NCI-H345 (cell line): ENCODE measurements at places on chromosomes 2 and 18.

DNA sequence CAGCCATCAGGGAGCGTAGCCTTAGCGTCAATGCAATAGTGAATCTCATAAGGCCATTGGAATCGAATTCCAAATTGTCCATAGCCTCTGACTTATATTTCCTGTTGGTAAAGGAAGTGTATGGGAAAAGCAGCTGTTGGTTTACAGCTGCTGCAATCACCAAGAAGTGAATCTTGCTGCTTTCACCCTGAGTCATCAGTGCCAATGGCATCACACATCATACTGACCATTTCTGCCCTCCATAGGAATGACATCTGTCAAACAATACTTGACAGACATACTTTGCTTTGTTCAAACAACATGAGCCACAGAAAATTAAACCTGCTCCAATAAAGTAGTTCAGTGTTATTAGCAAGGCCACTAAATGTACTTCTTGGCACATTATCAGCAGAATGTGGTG is 111.2 kb upstream of the KLHL29 start:
- no peak for DNase-seq

DNA sequence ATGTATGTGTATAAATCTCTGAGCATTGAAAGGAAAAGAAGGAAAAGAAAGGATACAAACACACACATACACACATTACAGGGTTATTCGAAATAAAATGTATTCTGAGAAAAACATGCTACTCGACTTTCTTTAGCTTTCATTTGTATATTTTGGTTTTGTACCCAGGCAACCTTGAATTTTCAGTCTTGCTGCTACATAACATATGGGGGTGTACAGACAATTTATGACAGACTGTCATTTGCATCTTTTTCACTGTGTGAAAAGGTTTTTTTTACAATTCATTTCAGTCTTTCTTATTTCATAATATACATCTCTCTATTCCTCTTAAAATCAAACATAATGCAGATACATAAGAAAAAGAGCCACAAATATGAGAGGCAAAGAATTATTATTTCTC is 1238.4 kb upstream of the NXPH2 start:
- no peak for DNase-seq

- no peak for DNase-seq
These were observed 46.7 kb upstream of the ZNF804A start for GRCh38 chr2:184551626-184552025.

- no peak for DNase-seq
These were observed 10.2 kb upstream of the CFLAR start for GRCh38 chr2:201105759-201106158.

DNA sequence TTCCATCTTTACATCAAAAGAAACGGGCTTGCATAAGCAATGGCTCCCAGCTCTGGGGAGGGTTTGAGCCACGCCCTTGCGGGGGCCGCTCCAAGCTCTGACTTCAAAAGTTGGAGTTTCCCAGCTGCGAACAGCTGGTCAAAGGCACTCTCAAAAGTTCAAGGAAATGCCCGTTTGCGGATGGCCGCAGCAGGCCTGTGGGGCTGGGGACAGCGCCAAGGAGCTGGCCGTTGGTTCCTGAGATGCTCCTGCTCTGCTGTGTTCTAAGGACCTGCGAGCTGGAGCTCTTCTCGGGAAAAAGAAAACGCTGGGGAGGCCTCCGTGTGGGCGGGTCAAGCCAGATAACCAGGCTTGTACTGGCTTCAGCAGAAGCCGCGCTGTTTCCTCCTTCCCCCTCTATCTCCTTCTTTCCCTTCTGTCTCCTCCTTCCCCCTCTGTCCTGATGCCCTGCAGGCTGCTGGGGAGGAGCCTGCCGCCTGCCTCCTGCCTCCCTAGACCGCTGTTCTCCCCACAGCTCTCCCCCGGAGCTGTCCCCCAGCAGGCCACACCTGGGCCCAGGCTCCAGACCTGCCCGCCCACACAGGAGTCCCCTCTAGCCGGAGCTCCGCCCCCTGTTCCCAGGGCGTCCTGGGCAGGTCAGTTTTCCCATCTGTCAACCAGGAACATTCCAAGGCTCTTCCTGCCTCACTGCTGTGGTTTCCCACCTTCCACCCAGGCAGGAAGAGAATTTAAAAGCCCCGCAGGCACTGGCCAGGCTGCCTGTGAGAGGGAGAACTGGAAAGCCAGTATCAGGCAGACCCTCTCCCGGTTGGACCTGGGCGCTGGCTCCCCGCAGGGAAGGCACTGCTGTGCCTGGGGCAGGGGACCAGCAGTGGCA is 14.1 kb downstream of the KLF11 start:
- no peak for DNase-seq

DNA sequence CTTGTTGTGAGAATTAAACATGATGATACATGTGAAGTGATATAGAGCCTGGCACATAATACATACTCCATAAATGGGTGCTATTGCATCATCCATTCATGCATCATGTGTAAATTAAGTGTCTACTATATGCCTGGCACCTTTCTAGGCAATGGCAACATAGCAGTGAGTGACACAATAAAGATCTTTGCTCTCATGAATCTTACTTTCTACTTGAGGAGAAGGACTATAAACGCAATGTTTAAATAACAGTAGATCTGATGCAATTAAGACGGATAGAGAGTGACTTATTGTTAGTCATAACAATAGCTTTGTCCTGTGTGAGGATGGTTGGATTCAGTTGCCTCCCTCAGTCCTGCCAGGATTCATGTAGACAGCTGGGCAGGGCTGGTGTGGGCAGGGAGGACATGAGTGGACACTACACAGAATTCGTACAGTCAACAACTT is 88.4 kb upstream of the NPAS2 start:
- DNase-seq = no peak

GRCh38 chr2:171287036-171287571 is 126.4 kb upstream of the TLK1 start:
- no peak for DNase-seq

- no peak for DNase-seq
These were observed 70.5 kb upstream of the ZNF516 start for GRCh38 chr18:76565238-76566173.

DNA sequence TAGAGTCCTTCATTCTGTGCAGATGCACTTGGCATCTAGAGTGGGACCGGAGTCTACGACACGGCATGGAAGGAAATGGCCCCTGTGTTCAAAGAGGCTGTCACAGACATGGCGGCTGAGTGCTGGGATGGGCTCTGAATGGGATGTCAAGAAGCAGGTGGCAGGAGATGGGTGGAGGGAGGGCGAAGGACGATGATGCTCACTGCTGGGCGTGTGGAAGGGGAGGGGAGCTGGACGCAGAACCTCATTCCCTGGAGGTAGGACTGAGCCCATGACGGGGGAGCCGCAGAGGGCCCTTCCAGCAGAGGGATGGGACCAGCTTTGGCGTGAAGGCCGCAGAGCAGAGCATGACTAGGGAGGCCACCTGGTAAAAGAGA is 18.8 kb upstream of the ALPI start:
- DNase-seq = no peak

- no peak for DNase-seq
These were observed 7.7 kb upstream of the KCNE4 start for GRCh38 chr2:223044092-223044836.

DNA sequence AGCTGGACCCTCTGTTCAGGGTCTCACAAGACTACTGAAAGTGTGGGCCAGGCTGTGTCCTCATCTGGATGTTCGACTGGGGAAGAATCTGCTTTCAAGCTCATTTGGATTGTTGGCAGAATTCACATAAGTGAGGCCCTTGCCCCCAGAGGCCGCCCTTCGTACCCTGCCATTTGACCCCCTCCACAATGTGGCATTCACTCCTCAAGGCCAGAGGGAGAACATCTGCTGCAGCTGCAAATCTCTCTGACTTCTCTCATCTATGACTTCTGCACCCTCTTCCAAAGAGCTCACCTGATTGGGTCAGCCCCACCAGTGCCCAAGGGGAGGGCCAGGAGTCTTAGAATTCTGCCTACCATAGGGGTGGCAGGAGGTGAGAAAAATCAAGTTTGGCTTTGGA is 3.9 kb upstream of the CNDP2 start:
- DNase-seq = no peak

GRCh38 chr2:135349941-135350340 is 181.1 kb downstream of the ZRANB3 start:
- DNase-seq = no peak

- DNase-seq = no peak
These were observed 24.5 kb upstream of the CD28 start for GRCh38 chr2:203681978-203682377.

GRCh38 chr2:229408356-229408755 is 137.3 kb upstream of the PID1 start:
- peak; percentile 19 for DNase-seq

- no peak for DNase-seq
These were observed 124.6 kb downstream of the ZNF407 start for GRCh38 chr18:74722237-74722636.

DNA sequence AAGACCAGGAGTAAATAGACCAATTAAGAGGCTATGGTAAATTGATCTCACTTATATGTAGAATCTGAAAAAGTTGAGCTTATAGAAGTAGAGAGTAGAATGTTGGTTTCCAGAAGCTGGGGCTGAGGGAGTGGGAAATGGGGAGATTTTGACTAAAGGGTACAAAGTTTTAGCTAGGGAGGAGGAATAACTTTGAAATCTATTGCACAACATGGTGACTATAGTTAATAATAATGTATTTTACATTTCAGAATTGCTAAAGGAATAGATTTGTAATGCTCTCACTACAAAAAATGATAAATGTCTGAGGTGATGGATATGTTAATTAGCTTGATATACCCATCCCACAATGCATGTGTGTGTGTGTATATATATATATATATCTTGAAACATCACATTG is 82.1 kb downstream of the UBR3 start:
- DNase-seq = no peak

- no peak for DNase-seq
These were observed 37.0 kb upstream of the CASP8 start for GRCh38 chr2:201223089-201224073.

DNA sequence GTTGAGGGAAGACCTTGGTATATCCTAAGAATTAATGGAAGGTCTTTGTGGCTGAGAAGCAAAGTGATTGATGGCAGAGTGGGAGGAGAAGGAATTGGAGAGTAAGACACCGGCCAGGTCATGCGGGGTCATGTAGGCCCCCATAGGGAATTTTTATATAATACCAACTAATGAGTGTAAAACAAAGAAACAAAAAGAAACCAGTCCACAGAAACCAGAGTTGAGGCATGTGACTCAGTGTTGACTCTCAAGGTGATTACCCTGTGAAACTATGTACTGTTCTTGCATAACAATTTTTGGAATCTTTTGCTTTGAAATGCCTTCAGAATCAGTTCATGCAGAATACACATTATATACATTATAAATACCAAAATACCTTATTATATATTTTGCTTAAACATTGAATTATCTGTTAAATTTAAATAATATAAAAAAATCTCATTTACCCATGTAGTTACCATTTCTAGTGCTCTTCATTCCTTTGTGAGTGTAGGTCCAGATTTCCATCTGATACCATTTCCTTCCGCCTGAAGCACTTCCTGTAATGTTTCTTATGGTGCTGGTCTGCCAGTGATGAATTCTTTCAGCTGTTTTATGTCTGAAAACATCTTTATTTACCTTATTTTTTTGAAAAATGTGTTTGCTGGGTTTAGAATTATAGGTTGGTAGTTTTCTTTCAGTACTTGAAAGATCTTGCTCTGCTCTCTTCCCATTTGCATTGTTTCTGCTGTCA is 8.6 kb downstream of the CLIP4 start:
- DNase-seq = no peak

GRCh38 chr2:203201426-203201825 is 37.4 kb upstream of the CYP20A1 start:
- DNase-seq = no peak

GRCh38 chr18:10499230-10499629 is 26.6 kb upstream of the NAPG start:
- DNase-seq = no peak

GRCh38 chr2:153404792-153405191 is 73.8 kb downstream of the RPRM start:
- no peak for DNase-seq

GRCh38 chr2:74725287-74725686 is 71.2 kb downstream of the SEMA4F start:
- DNase-seq = no peak

DNA sequence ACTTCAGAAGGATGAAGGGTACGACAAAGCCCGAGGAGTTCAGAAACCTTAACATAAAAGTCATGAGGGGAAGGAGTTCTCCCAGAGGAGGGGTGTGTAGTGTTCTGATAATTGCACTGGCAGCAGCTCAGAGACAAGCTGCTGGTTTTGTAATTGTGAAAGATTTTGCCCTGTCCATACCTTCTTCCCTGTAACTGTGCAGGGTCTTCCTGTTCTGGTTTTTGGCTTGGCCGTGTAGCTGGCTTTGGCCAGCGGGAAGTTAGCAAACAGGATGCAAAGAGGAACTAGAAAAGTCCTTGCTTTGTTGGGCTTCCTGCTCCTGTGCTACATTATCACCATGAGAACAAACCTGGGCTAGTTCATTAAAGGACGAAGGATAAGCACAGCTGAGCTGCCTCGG is 160.8 kb downstream of the LPIN1 start:
- DNase-seq = no peak

GRCh38 chr18:70154591-70155194 is 50.8 kb downstream of the RTTN start:
- DNase-seq = no peak

DNA sequence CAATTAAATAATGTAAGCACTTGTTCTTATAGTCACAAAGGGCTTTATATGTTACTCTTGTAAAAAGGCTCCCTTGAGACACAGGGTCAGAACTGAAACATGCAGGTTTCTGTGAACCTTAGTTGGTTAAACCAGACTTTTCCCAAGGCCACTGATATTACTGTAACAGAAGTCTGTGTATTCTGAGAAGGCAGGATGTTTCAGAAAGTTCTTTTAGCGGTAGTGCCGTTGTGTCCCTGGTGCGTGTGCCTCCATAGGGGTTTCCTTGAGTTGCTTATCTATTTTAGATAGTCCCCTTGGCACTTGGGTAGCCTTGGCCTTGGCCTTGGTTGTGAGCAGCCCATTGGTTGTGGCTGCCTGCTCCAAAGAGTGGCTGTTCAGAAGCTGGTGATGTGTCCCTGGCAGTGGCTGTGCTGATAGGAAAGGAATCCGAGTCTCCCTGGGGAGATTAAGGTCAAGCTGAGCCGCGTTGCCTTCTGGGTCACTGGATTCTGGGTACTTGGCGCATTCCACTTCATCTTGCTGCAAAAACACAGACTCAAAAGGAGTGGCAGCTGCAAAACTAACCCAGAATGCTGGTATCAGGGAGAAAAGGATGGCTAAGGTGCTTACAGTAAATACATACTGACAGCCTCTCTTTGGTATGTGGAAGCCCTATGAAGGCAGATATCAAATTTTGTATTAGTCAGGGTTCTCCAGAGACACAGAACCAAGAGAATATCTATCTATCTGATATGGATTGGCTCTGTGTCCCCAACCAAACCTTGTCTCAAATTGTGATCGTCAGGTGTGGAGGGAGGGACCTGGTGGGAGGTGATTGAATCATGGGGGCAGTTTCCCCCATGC is 69.7 kb downstream of the FHOD3 start:
- no peak for DNase-seq

DNA sequence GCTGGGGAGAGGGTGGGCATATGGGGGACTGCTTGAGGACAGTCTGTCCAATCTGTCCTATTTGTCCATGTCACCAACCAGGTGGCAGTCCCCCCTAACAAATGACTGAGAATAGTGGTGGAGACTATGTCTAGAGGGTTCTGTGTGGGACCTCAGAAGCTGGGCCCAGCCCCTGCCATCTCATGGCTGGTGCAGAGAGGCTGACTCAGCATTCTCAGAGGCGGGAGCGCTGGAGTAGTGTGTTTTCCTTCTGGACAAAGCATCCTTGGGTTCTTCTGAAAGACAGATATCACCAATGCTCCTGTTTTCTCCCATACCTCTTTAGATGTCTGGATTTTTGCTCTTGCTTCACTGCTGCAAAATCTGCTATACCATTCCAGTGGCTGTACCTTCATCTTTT is 44.1 kb upstream of the SP140L start:
- no peak for DNase-seq
